NCI-H226 (cell line): ENCODE measurements at places on chromosomes 2 and 18.

GRCh38 chr2:157420771-157421323 is 23.0 kb downstream of the CYTIP start:
- DNase-seq: no peak

GRCh38 chr18:27104743-27105142 is 80.4 kb downstream of the CHST9 start:
- DNase-seq: no peak

GRCh38 chr2:62071760-62072680 is 123.9 kb upstream of the B3GNT2 start:
- no peak for DNase-seq

DNA sequence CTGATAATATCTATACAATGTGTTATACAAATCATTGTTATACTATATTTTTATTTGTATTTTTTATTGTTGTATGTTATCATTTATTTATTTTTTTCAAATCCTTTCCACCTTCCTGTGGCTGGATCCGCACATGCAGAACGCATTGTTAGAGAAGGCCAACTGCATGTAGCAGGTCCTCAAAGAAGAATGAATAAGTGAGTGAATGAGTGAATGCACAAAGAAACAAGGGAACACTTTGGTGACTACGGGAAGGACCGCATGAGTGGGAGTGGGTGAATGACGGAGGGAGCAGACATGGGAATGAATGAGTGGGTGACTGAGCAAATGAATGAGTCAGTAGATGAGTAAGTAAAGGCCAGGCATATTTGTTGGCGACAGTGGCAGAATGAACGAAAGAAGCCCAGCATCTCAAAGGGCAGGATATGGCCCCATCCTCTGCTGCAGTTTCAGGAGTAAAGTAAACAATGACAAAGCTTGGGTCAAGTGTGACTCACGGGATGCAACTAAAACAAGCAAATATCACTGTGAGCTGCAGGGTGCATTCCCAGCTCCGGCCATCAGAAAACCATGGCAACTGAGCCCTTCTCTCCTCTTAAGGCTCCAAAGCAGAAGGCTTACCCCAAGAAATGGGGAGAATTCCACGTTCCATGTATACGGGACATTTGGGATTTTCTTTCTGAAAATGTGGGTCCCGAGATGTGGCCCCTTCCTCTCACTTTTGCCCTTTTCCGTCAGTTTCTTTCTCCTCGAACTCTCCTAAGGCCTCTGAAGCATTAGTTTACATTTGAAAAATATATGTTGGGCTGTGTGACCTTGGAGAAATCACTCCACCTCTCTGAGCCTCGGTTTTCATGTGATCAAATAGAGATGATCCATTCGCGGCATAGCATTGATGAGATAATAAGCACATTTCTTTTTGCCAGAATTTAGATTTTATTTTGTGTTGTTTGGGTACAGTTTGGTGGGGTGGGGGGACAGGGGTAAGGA is 24.5 kb downstream of the KCNF1 start:
- peak; percentile 51 for DNase-seq

- DNase-seq: no peak
Measured at GRCh38 chr2:70536517-70537055, 17.0 kb downstream of the TGFA start.

DNA sequence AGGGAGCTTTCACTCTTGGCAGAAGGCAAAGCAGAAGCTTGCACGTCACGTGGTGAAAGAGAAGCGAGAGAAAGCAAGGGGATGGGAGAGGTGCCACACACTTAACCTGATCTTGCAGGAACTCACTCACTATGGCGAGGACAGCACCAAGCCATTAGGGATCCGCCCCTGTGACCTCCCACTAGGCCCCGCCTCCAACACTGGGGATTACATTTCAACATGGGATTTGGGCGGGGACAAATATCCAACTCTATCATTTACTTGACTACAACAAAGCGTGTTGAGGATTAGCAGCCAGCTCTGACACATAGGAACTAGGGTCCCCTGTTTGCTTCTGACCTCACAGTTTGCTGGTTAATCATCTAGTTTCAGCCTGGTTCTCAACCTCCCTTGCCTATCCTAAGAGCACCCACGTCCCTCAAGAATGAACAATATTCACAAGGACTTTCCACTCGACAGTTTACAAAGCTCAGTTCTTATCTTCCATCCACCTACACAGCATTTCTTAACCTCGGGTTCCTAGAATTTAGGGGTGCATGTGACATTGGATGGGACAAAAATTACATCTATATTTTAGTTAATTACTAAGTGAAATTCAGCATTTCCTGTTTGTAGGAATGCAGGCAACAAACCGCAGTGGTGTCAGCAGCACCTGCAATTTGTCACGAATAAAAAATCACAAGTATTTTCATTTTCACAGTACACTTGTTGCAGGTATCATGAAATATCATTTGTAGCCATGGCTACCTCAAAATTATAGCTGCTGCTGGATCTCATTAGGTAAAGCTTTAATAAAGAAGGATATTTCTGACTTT is 36.0 kb downstream of the LBH start:
- no peak for DNase-seq

GRCh38 chr2:54939446-54940118 is 110.7 kb downstream of the RTN4 start:
- no peak for DNase-seq

DNA sequence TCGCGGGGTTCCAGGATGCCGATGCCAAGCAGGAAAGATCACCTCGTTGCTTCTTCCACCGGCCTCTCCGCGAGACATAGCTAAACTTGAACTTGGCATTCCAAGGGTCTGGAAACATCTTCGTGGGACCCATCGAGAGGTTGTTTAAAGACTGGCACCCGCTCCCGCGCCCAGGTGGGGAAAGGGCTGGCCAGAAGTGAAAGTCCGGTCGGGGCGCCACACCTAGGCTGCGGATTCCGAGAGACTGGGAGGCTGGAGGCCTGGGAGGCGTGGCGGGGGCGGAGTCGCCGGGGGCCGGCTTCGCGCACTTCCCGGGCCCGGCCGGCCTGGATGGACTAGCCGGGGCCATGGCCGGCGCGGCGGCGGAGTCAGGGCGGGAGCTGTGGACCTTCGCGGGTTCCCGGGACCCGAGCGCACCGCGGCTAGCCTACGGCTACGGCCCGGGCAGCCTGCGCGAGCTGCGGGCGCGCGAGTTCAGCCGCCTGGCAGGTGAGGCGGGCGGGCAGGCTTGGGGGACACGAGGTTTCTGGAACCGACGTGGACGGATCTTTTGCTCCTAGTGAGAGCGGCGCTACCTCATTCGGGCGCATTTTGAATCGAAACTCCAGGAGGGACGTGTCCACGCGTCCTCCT is at the start of gene MOCOS:
Gene MOCOS (plus strand): TSS at position 305 of the 633 bp plus-strand sequence. CDS start 43 bp downstream, at position 348.
- peak; percentile 52 for DNase-seq

DNA sequence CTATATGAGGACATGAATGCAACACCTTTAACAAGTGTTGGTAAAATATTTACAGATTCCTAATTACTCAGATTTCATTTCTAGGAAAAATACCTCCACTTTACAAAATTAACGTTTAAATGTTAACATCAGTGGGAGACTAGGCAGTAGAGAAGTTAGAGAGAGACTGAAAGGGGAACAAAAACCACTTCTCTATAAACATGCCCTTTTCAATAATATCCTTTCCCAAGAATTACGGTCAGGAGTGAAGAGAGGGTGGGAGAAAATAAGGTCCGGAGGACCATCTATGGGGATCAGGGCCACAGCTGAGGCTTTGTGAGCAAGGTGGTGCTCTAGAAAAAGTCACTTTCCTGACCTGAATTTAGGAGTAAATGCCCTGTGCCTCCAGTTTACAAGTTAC is 65.3 kb upstream of the WIPF1 start:
- no peak for DNase-seq

DNA sequence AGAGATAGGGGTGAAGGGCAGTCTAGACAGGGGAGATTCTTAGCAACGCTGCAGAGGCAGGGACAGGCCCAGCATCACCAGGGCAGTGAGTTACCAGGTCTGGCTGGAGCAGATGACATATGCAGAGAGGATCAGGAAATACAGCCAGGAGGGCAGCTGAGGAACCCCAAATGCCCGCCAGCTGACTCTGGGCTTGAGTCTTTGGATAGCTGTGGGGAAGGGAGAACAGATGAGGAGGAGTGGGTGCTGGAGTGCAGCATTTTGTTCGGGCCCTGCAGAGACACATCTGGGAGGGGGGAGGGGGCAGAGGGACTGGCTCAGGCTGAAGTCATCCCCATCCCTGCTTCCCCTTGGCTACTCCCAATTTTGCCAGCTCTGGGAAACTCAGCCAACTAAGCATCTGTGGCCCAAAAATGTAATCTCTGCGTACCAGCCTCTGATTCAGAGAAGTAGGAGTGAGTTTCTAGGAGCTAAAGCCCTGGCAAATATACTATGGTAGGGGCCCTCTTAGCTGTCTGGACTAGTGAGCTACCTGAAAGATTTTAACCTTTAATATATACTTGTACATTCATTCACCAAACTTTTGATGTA is 214.5 kb downstream of the ZBTB7C start:
- no peak for DNase-seq

GRCh38 chr2:143533846-143534245 is 404.6 kb downstream of the ARHGAP15 start:
- no peak for DNase-seq

GRCh38 chr2:229372207-229372606 is 101.1 kb upstream of the PID1 start:
- no peak for DNase-seq

- no peak for DNase-seq
Measured at GRCh38 chr18:48785091-48785614, 165.6 kb downstream of the SMAD7 start.

DNA sequence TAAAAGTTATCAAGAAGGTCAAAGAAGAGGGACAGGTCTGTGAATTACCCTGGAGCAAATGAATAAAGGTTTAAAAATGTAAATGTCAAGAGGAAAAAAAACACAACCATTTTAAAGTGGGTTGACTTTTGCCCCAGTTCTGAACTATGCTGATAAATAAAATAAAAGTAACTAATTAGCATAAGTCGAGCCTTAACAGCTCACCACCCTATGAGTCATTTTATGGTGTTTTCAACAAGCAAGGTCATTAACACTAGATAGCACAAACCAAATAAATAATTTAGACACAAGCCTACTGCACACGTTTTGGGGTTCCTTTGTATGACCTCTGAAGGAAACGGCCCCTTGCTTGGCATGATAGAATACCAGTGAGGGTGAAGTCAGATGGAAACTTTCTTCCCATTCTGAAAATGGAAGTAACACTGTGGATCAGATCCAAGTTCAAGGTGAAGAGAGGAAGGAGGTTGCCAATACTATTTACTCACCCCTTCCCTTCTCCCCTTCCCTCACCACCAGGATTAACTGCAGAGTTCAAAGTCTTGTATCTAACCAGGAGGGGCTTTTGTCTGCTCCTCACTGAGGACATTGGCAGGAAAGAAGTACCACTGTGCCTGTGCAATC is 380.0 kb upstream of the ACVR2A start:
- DNase-seq: no peak

DNA sequence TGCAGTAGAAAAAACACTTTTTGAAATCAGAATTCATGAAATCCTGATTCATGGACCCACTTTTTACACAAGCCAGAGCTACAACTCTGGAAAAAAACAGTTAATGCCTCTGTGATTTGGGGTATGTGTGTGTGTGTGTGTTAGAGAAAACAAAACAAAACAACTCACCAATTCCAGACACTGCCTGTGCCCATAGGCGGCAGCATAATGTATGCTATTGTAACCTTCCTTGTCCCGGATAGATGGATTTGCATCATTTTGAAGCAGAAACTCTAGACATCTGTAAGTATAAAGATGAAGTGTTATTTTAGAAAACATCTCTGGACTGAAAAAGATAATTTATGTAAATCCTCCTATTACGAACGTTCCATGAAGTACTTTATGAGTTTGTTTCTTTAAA is 152.0 kb upstream of the PGAP1 start:
- no peak for DNase-seq

DNA sequence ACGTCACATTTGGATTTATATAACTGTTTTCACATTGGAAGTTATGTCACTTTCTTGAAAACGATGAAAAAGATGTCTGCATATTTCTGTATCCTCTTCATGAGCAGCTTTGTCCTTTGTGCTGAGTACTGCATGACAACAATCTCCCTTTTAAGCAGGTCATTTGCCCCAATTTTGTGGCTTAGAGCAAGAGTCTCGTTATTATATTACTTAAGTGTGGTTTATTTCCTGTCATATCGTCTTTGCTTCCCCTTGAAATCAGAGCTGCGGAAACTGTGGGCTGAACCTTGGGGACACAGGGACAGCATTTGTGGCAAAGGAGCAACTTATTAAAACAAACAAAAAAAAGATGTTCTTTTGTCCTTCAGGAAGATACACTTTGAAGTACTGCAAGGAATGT is 254.0 kb upstream of the DSEL start:
- no peak for DNase-seq

DNA sequence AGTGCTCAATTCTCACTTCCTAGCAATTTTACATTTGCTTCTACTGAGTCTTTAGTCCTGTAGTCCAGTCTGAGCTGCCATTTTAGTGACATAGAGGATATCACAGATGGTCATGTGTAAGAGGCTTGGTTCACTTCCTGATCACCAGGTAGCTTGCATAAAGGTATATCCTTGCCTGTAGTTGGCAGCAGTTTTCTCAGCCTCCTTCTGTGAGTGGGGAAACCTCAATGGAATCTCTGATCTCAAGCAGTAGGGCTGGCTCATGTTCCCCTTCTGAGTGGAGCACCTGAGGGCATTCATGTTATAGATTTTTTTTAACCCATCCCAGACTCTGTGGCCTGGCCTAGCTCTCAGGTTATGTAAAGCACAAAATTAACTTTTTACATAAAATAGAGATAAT is 278.4 kb downstream of the RDH14 start:
- DNase-seq: no peak

DNA sequence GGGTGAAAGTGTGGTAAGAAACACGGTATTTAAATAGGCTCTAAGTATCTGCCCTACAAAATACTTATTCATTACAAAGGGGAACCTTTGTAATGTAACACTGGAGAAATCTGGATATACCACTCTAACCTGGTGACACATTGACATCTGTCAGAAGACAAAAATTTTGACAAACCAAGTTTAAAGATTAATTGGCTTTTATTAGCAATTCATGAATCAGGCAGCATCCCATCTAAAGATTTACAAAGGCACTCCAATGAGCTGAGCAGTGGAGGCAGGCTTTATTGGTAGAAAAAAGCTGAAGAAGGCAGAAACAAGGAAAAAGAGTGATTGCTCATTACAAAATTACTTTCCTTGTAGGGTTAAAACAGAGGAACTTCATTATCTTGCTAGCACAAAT is 35.0 kb downstream of the BMPR2 start:
- DNase-seq: no peak

DNA sequence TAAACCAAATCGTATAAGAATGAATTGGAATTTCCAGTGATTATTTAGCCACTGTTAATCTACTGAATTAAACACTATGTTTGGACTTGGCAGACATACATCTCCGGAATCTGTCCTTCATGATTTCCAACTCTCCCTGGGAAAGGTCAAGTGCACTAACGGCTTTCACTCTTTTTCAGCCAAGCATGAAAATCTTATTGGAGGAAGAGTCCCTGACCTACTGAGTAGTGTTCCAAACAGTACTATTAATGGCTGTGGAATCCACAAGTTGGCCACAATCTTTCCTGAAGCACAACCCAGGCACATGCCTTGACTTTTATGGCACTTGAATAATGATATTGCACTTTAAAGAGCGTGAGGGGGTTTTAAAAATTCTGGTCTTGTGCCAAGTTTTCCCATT is 318.9 kb upstream of the RND3 start:
- no peak for DNase-seq

- no peak for DNase-seq
Measured at GRCh38 chr2:11009891-11010290, 98.2 kb downstream of the KCNF1 start.
